ENCODE measurements at places on chromosomes 3 and 15.

- no peak for DNase-seq
These were observed 273.6 kb downstream of the THRB start for GRCh38 chr3:24220859-24221657.

DNA sequence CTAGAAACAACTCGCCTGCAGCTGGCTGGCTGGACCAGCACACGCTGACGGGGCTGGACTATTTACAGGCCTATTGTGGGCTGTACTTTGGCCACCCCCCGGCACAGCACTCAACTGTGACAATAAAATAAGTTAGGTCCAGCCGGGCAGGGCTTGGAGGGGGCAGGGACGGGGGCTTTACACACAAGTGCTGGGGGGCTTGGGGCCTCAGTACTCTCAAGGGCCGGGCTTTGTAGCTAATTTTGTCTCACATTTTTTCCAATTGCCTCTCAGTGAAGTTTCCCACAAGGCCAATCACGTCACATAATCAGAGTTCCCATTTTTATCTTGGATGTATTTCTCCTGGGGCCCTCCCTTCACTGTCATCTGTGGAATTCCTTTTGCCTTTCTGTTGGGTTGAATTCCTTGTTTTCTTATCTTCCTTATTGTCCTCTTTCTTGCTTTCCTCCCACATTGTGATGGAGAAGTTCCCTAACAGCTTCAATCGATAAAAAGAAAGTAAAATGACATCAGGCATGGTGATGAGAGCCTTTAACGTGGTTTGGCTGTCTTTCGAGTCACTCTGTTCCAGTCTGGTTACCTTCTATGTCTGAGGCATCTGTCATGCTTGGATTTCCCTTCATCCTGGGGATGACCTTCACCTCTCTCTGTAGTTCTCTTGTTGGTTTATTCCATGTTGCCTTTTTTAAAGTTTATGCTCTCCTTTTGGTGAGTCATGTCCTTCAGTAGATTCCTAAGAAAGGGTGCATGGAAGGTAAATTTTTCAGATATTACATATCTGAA is 44.1 kb upstream of the CMTM7 start:
- DNase-seq, result no peak

DNA sequence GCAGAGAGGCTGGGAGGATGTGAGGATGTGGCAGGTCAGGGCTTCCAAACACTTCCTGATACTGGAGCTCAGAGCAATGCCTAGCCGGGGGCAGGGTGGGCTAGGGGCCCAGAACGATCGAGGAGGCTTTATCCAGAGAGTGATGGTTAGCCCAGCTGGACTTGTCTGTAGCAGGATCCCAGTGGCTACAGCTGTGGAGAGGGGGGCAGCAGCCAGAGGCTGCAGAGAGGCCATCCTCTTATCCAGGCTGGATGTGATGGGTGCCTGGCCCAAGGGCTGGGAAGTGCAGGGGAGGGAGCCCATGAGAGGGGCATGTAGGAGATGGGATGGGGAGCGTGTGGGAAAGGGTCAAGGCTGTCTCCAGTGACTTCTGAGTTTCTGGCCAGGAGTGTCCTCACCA is 4.6 kb downstream of the PARP3 start:
- DNase-seq, result no peak

DNA sequence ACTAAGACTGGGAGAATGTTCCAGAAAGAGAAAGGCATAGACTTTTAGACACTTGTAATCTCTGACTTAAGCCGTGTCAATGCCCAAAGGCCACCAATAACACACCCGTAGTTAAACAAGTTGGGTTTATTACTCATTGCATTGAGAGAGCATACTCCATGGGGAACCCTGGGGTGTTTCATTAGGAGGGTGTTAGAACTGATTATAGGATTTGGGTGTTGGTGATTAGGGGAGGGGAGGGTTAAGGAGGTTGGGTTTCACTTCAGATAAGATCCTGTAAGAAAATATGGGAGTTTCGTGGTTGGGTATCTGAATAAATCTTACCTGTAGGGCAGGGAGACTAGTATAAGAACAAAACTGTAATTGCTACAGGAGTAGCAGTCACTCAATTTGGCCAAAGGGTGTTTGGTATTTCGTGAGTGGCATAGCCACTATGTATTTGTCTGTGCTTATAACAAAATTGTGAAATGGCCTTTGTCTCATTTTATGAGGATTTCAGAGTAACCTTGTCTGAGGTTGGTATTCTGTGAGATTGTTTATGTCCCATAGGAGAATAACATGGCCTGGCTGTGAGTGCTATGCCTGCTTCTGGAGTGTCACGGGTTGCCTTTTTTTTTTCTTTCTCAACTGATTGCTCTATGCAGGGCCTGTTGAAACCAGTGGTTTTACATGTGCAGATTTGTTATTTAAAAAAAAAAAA is 2.9 kb downstream of the HACD3 start:
- no peak for DNase-seq

GRCh38 chr15:50137893-50138292 is 18.9 kb upstream of the ATP8B4 start:
- no peak for DNase-seq

- DNase-seq, result no peak
These were observed 83.0 kb downstream of the CRYGS start for GRCh38 chr3:186461141-186461540.

- no peak for DNase-seq
These were observed 46.2 kb downstream of the DENND6A start for GRCh38 chr3:57646723-57647122.

- DNase-seq, result no peak
These were observed 33.3 kb downstream of the RHCG start for GRCh38 chr15:89463113-89463512.
